HT-29 (cell line): ENCODE measurements at places on chromosomes 2 and 18.

- DNase-seq: no peak
Observed at GRCh38 chr2:147520817-147521216, 324.0 kb upstream of the ACVR2A start.

DNA sequence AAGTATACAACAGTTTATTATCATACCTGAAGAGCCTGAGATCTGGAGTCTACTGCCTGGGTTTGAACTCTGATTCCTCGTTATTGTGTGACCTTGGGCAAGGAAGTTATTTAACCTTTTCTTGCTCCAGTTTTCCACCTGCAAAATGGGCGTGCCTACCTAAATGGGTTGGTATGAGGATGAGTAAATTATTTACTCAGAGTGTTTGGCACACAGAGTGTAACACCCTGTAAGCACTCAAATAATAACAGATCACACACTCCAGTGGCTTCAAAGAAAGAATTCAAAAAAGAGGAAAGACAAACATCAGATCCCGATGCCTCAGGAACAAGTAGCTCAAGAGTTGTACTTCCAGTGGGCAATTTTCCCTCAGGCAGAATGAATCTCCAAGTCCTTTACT lies 2.4 kb downstream of the SRD5A2 start:
- DNase-seq: no peak

DNA sequence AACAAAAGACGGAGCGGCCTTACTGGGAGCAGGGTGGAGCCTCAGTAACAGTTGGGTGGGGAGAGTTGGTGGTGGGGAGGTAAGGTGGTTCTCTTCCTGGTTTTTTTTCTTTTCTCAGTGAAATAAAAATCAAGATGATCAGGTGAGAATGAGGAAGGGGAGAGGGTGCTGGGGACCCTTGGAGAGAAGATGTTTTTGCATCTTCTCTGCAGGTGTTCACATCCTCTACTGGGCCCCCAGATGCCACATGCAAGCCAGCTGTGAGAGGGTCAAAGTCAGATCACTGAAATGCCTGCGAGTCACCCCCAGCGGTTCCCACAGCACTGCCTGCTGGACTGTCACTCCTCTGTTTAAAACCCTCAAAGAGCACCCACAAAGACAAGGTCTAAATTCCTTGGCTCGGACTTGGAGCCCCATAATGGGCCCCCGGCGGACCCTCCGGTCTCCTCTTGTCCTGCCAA lies 69.8 kb upstream of the FHL2 start:
- DNase-seq: peak; percentile 38

DNA sequence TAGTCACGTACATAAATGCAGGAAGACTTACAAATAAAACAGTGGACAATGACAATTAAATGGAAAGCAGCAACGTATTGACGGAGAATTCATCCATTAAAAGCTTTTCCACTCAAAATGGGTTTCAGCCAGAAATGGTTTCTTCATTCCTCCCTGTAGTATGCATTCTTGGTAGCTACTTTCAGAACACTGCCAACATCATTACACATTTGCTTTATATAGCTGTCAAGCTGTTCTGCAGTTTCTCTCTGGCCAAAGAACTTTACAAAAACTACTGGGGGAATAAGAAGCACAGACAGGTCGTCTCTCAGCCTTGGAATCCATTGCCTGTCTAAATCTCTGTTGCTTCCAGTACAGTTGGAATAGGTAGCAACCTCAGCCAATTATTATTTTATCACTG lies 84.1 kb upstream of the NCKAP5 start:
- no peak for DNase-seq

GRCh38 chr18:24414349-24415003 lies 12.0 kb upstream of the IMPACT start:
- DNase-seq: no peak

DNA sequence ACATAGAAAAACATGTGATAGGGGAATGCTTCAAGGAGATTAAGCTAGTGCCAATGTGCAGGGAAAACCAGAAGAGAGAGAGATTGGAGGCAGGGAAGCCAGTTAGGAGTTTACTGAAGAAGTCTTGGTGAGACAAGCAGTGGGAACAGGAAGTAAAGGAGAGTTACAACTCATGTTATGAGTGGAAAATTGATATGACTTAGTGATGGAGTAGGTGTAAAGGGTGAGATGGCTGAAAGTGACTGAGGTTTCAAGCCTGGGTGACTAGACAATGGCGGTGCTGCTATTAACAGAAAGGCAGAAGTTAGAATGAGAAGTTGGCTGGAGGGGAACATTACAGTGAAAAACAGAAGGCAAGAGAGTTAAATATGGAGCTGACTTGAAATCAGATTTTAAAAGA lies 16.5 kb downstream of the DOK1 start:
- no peak for DNase-seq

DNA sequence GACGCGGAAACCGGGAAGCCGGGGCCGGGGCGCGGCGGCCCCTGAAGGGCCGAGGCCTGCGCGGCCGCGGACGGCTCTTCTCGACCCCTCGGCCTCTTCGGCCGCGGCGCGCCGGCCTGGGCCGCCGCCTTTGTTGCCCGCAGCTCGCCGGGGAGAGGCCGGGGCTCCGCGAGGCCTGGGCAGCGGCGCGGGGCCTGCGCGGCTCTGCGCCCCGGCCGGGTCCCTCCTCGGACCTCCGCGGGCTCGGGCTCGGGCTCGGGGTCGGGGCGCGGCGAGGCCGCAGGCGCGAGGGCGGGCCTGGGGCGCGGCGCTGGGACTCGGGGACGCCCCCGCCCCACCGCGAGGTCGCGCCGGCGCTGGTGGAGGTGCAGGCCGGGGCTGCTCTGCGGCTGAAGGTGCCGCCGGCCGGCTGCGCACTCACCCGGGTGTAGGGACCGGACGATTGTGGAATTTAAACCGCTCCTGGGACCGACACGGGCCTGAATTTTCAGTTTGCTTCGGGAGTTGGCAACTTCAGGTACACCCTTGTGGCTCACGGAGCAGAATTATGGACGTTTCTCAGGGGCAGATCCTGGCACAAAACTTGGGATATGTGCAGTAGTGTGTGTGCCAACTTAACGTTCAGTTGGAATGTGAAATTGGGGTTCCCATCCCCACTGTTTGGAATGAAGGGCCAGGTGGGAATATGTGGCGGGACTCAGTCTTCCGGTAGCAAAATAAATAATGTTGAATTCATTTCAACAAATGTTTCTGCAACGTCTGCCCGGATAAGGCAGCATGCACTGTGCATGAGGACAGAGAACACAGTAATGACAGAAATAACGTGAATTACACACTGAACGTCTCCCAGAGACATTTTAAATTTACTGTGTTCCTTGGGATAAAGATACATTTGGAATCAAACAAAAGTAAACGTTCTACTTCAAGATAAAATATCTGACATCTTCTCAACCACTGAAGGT lies 787 bp downstream of the SOCS6 start:
- peak; percentile 36 for DNase-seq

DNA sequence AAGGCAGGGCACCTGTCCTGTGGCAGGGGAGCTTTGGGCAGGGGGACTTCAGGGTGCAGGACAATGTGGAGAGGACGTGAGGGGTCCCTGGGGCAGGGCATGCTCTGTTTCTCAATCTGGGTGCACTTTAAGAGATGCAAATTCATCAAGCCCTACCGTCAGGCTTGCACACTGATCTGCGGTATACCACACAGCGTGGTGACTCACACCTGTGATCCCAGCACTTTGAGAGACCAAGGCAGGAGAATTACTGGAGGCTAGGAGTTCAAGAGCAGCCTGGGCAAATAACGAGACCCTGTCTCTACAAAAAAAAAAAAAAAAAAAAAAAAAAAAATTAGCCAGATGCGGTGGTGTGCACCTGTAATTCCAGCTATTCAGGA lies 10.2 kb upstream of the GPC1 start:
- no peak for DNase-seq

DNA sequence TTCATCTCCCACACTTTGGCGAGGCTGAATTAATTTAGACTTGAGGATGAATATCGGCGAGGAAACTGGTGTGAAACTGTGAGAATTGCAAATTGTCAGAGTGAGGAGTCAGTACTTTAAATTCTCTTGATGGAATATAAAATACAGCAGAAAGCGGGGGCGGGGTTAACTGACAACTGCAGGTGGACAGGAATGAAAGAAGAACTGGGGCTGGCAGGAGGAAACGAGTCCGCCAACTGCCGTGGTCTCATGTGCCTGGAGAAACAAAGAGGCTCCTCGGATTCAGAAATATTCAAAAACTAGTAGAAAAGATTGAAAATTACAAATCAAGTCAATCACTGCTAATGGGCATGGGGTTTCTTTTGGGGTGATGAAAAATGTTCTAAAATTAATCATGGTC lies 44.3 kb downstream of the MOGAT1 start:
- no peak for DNase-seq

DNA sequence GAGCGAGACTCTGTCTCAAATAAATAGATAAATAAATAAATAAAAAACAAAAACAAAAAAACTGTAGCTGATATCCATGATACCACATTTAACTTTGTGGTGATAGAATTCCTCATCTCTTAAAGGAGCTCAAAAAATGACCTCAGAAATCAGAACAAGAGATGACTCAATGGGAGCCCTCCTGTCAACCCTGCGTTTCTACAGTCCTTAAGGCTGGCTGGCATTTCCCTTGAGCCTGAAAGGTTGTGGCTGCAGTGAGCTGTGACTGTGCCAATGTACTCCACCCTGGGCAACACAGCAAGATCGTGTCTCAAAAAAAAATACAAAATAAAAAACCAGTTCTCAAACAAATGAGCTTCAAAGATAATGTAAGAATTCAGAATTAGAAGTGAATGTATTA lies 40.4 kb downstream of the CHST9 start:
- no peak for DNase-seq

DNA sequence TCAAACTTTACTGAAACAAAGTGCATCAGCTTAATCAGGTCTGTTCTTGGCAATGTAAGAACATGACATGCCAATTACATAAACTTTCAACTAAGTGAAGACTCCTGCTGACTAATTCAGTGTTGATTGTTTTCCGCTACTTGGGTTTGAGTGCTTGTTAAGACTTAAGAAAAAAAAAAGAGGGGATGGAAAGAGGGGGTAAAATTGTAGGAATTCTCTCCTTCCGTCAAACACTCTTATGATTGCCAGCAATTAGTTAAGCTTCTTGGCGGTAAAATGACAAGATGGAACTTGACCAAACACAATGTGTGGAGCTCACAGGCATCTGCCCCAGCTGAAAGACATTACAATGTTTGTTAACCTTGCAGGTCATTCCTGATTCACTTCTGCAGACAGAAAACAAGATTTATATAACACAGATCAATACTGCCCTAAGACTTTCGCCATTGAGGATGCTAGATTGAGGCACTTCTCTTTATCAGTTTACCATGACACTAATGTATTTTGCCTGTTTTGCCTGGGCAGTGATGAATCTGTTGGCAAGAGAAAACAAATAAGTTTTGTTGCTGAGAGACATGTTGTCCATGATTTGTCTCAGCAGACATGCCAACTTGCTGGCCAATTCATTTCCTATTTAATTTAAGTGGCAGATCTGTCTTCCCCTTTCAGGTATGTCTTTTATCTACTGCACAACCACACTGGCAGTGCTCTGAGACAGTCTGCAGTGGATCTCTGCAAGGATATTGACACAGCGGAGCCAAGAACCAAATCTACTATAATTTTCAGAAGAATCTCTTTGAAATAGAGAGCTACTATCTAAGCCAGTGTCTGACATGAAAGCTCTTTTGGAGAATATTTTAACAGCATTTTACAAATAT lies 410.0 kb upstream of the KCNH7 start:
- no peak for DNase-seq

GRCh38 chr2:182426082-182426917 lies 536 bp downstream of the PDE1A start:
- DNase-seq: no peak

- DNase-seq: no peak
Observed at GRCh38 chr2:238225121-238225520, 14.7 kb downstream of the HES6 start.
